ENCODE measurements at places on chromosomes 7 and 10.

DNA sequence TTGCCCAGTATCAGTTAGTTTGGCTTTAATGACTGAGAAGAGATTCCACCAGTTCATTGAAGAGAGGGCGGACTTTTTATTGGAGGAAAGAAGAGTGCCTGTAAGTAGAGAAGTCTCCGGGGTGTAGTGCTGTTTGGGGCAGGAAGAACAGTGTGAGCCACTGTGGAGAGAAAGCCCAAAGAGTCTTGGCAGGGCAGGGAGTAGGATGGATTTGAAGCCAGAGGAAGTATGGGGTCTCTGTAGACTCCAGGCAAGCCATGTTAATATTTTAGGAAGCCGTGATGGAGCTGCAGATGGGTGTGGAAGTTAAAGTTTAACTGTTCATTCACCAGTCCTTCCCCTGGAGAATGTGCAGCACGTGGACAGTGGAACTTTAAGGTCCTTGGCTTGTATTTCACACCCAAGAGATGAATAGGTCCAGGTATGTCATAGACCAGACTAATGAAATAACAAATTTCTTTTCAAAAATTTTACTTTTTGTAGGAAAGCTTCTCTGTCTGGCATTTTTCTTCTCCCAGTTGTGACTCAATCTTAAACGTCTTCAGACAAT lies 54.1 kb downstream of the TCF7L2 start:
- no peak for DNase-seq

- DNase-seq: no peak
Measured at GRCh38 chr7:17548014-17548653, 249.7 kb downstream of the AHR start.

GRCh38 chr7:157516911-157517781 lies 180.3 kb downstream of the DNAJB6 start:
- no peak for DNase-seq

- no peak for DNase-seq
Measured at GRCh38 chr10:123666318-123667236, at the start of gene GPR26. GPR26 (plus strand) TSS chr10:123666355; CDS start chr10:123666408, 53 bp downstream.

- DNase-seq: peak; percentile 21
Measured at GRCh38 chr10:80272793-80273522, 16.5 kb downstream of the MAT1A start.

GRCh38 chr7:150620617-150621371 lies 11.4 kb downstream of the GIMAP6 start:
- no peak for DNase-seq

DNA sequence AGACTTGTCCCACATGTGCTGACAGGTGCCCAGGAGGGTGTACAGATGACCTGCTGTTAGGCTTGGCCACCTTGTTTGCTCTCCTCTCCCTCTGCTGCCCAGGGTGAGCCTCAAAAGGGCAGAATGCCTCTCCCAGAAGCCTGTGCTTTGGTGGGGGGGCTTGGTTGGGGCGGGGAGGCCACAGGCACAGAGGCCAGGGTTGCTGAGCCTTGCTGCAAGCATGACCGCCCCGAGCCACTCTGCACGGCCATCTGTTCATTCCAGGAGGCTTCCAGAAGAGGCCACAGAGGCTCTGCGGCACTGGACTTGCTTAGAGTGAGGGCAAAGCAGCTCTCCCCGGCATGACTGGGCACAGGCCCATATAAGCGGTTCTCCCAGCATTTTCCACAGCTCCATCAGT lies 190.8 kb downstream of the GLRX3 start:
- DNase-seq: no peak

GRCh38 chr7:74371381-74372341 lies 82.0 kb upstream of the GTF2IRD1 start:
- DNase-seq: no peak

DNA sequence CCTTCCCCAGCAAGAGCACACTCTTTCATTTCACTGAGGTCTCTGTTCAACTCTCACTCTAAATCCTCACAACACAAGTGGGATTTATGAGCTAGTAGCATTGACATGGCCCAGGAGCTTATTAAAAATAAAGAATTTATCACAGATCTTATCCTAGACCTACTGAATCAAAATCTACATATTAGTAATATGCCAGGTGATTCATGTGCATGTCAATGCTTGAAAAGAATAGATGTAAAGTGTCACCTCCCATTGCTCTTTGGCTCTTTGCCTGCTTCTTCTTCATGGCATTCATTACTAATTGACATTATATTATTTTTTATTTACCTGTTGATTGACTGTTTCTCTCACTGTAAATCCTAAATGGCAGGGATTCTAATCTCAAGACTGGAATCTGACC lies 459.2 kb upstream of the LRRTM3 start:
- no peak for DNase-seq

GRCh38 chr7:954330-955238 lies at the start of gene ADAP1:
ADAP1 (minus strand) TSS chr7:954680; CDS start chr7:954477, 203 bp downstream.
- peak; percentile 36 for DNase-seq

GRCh38 chr10:126247446-126247975 lies 140.8 kb downstream of the ADAM12 start:
- DNase-seq: no peak

DNA sequence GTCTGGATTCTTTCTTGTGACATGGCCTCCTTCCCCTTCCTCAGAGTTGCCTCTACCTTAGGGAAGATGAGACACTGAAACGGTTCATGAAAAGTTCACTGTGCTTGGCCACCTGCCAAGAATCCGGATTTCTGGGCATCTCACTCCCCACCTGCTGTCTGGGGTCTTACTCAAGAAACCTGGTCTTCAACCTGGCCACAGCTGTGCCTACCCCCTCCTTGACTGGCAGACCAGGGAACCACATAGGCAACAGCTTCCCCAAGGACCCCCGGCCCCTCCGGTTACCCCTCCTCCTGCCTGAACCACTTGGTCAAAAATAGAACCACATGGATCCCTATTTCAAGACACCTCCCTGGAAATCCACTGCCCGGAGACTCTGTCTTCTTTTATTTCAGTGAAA lies 58.7 kb upstream of the NANOS1 start:
- DNase-seq: no peak

DNA sequence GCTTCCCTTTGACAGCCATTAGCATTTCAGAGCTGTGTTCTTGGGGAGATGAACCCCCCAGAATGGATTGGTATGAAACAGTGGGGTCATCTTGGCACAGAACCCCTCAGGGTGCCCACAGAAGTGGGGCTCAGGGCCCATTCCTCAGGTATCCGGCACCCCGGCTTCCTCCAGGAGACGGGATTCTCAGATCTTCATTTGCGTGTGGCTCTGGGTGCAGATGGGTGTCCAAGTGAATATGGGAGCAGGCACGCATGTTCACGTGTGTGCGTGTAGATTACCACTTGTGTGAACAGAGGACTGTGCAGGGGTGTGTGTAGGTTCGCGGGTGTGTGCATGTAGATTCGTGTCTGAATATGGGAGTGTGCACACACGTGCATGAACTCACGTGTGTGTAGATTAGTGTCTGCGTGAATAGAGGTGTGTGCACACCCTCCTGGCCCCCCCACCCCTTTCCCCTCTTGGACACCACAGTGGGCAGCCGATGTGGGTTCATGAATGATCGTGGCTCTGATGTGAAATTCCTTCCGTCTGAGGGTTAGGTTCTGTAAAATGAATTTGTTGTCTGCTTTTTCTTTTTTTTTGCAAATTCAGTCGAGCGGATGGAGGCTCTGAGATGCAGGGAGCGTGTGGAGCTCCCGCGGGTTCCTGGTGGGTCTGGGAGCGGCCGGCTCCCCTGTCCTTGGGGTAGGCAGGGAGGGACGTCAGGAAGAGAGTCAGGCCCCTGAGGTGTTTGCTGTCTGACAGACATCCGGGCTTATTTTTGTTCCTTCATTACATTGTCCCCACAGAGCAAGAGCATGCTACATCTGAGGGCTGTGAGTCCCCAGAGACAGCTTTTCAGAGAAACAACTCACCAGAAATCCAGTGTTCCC lies 7.4 kb downstream of the ELFN1 start:
- no peak for DNase-seq

GRCh38 chr10:124467165-124467564 lies 5.5 kb downstream of the LHPP start:
- DNase-seq: no peak

DNA sequence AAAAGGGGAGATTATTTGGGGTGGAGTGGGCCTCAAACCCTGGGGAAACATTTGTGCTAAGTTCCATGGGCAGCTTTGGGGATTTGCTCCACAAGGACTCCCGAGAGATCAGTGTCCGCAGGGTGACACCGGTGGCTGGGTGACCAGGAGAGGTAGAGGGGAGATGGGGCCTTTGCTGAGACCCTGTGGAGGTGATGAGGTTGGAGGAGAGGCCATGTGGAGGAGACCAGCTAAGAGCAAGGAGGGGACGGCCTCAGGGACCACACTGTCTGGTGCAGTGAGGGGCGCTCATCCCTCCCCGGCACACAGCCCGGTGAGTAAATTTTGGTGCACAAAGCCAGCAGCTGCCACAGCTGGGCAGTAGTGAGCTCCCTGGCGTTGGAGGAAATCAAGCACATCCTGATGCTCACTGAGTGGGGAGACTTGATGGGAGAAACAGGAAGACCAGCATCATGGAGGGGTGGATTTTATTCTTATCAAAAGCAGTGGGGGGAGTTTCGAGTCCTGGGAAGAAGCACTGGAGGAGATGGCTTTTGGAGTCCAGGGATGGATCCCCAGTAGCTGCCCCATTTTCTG lies 20.2 kb upstream of the ELFN1 start:
- DNase-seq: no peak

DNA sequence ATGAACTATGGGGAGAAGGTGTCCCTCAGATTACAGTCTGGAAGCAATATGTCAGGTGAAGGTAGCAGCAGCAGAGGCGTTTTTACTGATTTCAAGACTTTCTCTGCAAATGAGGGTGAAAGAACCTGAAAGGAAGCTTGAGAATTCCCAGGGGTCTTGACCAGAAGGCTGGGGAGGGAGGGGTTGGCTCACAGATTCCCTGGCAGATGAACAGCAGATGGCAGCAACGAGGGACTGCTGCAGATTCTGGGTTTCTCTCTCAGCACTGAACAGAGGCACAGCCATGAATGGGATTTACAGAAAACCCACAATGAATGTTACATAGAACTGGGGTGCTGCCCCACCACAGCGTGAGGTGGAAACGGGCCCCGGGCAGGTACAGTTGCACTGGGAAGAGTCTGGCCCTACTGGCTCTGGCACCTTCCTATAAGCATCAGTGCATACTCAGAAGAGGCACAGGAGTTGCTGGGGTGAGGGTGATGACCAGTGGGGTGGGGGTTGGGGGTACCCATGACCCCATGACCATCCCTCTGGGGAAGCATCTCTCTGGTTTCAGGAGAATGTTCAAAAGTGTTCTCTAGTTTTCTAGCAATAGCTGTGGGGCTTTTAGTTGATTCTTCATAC lies 317.8 kb downstream of the SH2D4B start:
- peak; percentile 2 for DNase-seq

GRCh38 chr7:33379891-33380525 lies 250.6 kb downstream of the BBS9 start:
- DNase-seq: no peak

- no peak for DNase-seq
Measured at GRCh38 chr7:158811894-158812293, 17.4 kb downstream of the ESYT2 start.

DNA sequence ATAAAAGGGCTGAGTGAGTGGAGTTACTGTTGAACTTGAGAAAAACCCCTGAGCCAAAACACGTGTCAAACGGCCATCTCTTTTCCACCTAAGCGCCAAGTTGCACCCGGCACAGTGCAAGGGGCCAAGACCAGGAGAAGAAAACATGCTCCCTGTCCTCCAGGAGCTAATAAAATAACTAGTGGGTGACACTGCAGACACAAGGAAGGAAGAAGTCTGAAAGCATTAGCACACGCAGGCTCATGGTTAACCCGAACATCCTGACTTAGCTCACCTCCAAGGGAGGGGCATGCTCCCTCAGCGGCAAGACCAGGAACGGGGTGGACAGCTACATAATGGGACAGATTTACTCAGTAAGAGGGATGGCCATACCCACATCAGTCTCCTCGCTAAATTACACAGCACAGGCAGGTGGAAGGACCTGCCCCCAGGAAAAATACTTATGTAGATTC lies 65.0 kb downstream of the PIP4K2A start:
- DNase-seq: no peak

GRCh38 chr7:20561466-20561865 lies 54.0 kb upstream of the ABCB5 start:
- DNase-seq: no peak

- DNase-seq: no peak
Measured at GRCh38 chr7:77484785-77485184, 52.3 kb upstream of the PTPN12 start.

- no peak for DNase-seq
Measured at GRCh38 chr7:2635810-2636701, 4.3 kb downstream of the TTYH3 start.

GRCh38 chr10:23417254-23417653 lies 21.6 kb upstream of the OTUD1 start:
- no peak for DNase-seq

- DNase-seq: peak; percentile 77
Measured at GRCh38 chr10:97025613-97026242, 160.0 kb downstream of the SLIT1 start.
